A549 treated with DMSO at 1 μM for 4 hours (cell line): ENCODE measurements at places on chromosomes 11 and 22. TPM values are rescaled to one million over a fixed set of nuclear protein-coding genes. Genes with fewer than 3 reads are reported as not detected.

Gene CHEK1
- total RNA-seq = 31.8 to 36.3 TPM (median 34.7 TPM) in 5 replicates

Gene CELSR1
- 26.2 to 29.4 TPM (median 26.5 TPM) in 5 replicates for total RNA-seq

Gene SCARF2
- 0.54 to 1.1 TPM (median 0.92 TPM) in 5 replicates for total RNA-seq

Gene RAG2
- total RNA-seq = not detected in 5 replicates

Gene CASP4
- 5.0 to 7.0 TPM (median 5.8 TPM) in 5 replicates for total RNA-seq

Gene SLC37A2
- total RNA-seq = 0.08 to 0.10 TPM (median 0.09 TPM) in 4 of 5 replicates, not detected in the other

Gene ETS1
- 28.7 to 40.6 TPM (median 35.4 TPM) in 5 replicates for total RNA-seq
